T-cell (primary cell): ENCODE measurements at places on chromosomes 4 and X.

DNA sequence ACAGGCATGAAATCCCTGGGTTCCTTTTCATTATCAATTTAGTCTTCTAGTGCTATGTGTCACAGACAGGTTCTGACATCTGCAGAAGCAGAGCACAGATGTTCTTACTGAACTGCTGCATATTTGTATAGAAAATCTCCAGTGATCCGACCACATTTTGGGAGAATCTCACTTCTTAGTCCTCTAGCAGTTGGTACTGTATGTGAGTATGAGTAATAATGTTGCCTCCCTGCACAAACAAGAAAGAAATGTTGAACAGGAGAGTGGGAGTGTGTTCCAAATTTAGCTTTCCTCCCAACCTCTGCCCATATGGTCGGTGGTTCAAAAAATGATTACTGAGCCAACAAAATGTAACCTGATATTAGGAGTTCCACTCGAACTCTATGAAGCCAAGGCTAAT is 165.3 kb upstream of the GPC4 start:
- DNase-seq: no peak

GRCh38 chrX:650324-650723 is 19.7 kb downstream of the SHOX start:
- DNase-seq: no peak

GRCh38 chr4:57157596-57158137 is 47.5 kb upstream of the IGFBP7 start:
- DNase-seq: no peak

- no peak for DNase-seq
These were observed 43.8 kb downstream of the GALNT7 start for GRCh38 chr4:173212379-173212778.

DNA sequence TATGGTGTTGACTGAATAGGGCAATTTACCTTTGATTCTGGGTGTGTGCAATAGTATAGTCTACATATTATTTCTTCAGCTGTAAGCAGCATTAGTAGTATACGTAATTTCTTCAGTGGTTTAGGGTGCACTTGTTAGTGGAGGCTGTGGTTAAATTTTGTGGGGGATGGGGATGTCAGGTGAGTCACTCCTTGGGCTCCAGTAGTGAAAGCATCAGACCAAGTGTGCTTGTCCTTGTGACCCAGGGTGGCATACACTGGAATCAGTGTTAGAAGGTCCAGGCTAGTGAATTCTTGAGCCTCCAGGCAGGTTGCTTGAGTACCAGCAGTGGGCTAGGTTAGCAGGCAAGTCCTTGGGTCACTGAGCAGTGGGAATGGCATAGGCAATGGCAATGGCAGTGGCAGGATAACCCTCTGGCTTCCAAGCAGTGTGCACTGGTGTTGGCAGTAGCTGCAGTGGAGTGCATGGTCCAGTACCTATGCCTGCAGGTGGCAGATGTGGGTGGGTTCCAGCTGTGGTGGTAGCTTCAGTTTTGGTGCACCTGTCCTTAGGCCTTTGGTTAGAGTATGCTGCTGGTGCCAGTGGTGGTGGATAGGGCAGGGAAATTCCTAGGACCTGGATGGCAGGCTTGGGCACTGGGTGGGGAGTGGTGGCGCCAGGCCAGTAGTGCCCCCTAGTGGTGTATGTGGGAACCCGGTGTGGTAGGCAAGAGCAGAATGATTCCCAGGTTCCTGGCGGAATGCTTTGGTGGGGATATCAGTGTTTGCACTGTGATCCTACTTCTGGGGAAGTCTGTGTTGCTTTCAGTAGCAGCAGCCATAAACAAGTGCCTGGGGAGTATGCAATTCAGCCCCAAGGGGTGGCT is 531.0 kb downstream of the SMARCA1 start:
- DNase-seq: no peak

GRCh38 chr4:88573995-88574394 is 18.3 kb upstream of the HERC3 start:
- no peak for DNase-seq

DNA sequence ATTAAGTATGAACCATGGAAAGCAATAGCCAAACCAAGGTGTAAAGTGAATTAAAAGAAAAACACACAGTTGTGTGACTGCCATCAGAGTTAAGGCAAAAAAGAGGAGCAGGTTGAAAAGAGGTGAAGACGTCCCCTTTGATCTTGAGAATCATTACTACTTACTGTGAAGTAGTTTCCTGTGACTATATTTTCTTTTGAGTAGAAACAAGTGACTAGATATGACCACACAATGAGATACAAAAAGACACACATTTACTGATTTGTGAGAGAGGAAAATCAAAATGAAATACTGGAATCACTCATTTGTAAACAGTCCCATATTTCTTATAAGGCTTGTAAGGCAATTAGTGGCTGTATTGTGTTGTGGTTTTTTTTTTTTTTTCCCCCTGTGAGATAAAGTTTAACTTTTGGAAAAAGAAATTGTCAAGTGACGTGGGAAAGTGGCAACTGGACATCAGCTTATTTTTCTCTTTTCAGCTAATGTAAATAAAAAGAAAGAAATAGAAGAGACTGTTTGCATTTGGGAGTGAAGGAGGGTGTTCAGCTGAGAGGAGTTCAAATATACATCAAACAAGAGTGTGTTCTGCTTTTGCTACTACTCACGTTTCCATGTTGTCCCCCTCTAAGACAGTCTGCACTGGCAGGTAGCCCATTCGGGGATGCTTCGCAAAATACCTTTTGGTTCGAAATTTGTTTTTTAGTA is 106.4 kb upstream of the FTHL17 start:
- DNase-seq: no peak

- DNase-seq: no peak
These were observed 75.6 kb upstream of the HELT start for GRCh38 chr4:184942444-184943425.

- no peak for DNase-seq
These were observed 12.9 kb upstream of the SMIM10L2A start for GRCh38 chrX:135408794-135409193.

DNA sequence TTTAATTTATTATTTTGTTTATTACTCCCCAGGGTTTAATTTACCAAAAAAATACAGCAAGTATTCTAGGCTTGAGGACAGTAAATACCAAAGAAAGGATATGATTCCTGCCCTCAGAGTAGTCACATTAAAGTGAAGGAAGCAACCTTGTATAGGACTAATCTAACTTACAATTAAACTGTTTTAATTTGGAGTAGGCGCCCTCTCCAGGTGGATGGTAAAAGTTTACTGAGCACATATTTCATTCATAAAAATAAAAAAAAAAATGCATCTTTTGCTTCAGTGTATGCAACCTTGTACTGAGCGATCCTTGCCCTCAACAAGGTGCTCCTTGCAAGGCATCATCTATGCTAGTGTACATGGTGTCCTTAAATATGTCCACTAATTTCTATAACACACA is 72.0 kb upstream of the MAGEB16 start:
- no peak for DNase-seq

DNA sequence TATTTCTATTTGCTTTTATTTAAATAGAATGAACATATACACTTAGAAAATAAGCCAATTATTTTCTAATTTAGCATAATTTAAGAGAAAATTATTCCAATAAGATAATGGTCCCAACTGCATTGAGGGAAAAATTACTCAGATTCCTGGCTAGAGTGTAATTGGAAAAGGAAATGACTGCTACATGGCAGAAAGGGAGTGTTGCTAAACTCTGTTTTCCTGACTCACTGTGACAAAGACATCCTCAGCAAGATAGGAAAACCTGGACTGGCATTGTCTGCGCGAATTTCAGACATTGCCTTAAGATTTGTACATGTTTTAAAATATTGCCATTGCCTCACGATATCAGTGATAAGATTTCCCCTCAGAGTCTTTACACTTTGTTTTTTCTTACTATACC is 8.2 kb downstream of the TNIP3 start:
- DNase-seq: no peak

- no peak for DNase-seq
These were observed 59.4 kb upstream of the FBXW7 start for GRCh38 chr4:152594978-152595925.

GRCh38 chr4:42344749-42345148 is 52.5 kb upstream of the SHISA3 start:
- no peak for DNase-seq

DNA sequence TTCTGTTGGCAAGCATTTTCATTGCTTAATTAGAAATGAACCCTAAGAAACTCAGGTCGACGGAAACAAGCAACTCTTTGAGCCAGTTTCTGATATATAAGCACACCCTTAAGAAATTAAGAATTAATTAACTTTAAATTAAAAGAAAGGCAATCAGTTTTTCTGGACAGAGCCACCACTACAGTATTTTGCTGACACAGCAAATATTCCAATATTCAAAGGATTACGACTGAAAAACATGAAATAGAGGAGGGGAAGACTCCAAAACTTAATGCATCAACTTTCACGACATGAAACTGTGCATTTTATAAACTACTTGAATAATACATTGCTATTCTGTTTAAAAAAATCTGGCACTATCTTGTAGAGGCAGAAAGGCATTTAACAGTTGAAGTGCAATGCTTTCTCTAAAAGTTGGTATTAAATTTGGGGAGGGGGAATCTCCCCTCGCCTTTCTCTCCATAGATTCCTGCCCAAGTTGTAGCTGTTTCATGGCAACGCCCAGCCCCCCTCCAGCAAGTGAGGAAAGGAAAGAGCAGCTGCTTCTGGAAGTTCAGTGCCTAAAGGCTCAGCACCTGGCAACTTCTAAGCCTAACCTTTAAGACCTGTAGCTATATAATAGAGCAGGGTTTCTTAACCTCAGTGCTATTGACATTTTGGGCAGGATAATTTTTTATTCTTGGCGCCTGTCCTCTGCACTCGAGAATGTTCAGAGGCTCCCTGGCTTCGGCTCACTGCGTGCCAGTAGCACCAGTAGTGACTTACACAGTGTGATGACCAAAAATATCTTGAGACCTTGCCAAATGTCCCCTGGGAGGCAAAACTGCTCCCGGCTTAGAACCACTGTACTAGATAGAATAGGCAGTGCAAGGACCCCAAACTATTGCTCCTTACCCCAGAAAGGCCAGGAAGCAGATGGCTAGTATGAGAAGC is 6.7 kb upstream of the ZCCHC18 start:
- DNase-seq: no peak

GRCh38 chr4:68336530-68336929 is 13.4 kb downstream of the YTHDC1 start:
- no peak for DNase-seq

DNA sequence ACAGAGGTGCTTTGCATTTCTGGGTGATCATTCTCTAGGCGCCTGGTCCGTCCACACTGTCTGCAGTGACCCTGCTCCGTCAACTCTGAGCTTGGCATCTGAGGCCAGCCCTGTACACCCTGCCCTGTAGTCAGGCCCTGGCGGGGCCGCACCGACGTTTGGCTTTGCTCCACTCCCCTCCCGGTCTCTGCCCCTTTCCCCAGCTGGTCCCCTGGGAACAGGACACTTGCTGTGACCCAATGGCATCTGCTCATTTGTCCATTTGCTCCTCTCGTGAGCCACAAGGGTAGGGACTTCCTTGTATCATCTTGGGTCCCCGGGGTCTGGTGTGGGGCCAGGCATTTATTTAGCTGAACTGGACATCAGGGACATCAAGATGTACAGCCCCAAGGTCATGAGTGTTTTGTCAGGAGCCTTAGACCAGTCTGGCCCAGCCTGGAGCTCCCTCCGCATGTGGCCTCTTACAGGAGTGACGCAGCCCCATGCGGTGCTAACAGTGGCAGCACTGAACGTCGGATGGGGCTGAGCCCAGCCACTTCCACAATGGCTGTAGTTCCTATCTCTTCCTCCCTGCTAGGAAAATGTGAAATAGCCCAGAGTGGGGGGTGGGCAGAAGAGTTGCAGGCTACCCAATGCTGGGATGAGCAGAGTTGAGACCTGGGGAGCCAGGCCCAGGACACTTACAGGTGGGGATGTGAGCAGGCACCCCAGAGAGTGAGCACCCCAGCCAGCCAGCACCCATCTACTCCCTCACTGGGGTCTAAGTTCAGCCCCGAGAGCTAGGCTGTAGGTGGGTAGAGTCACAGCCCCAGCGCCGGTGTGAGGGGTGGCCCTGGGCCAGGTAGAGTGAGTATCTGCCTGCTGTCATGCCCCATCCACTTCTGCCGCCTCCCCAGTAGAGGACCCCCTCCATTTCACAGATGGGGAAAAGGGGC is 2.0 kb upstream of the SH3BP2 start:
- DNase-seq: no peak

- no peak for DNase-seq
These were observed 28.5 kb downstream of the SRPX start for GRCh38 chrX:38192007-38192810.

DNA sequence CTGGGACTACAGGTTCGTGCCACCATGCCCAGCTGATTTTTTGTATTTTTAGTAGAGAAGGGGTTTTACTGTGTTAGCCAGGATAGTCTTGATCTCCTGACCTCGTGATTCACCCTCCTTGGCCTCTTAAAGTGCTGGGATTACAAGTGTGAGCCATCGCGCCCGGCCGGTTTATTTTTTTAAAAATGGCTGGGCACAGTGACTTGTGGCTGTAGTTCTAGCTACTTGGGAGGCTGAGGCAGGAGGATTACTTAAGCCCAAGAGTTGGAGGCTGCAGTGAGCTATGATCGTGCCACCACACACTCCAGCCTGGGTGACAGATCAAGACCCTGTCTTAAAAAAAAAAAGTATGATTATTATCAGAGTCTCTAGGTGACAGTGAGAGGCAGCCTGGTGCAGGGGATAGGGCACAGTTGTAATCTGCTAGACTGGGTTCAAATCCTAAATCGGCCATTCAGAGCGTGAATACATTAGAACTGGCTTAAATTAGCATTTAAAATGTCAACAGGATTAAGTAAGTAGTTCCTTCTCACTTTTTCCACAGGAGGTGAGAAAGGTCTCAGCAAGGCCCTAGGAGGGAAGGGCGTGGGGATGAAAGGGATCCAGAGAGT is 435 bp upstream of the MGST2 start:
- no peak for DNase-seq

DNA sequence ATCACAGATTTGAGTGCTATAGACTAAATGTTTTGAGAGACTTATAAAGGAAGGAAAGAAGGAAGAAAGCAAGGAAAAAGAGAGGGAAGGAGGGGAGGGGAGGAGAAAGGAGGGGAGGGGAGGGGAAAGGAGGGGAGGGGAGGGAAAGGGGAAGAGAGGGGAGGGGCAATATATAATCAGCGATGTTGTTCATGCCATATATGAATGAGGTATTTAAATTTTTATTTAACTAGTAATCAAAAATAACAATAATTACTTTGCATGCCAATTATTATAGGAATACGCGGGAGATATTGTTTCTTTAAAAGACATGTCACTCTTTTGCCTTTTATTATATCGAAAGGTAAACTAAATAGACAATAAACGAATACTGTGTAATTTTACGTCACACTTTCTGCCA is 1029.7 kb downstream of the FAT4 start:
- DNase-seq: no peak

GRCh38 chrX:145002771-145003170 is 244.5 kb upstream of the SPANXN1 start:
- no peak for DNase-seq

GRCh38 chr4:174066611-174067205 is 216.8 kb downstream of the FBXO8 start:
- DNase-seq: no peak

GRCh38 chr4:145132511-145133098 is 34.5 kb downstream of the ABCE1 start:
- no peak for DNase-seq
